Psoas muscle (tissue), 8 donors: ENCODE measurements at places on chromosomes 16 and 17. TPM values are rescaled to one million over a fixed set of nuclear protein-coding genes. Genes with fewer than 3 reads are reported as not detected.

Gene NPIPB6
- 1.5 TPM for total RNA-seq

Gene MYH8
- 17.3 TPM for total RNA-seq

Gene KRT36
- total RNA-seq = not detected

DNA sequence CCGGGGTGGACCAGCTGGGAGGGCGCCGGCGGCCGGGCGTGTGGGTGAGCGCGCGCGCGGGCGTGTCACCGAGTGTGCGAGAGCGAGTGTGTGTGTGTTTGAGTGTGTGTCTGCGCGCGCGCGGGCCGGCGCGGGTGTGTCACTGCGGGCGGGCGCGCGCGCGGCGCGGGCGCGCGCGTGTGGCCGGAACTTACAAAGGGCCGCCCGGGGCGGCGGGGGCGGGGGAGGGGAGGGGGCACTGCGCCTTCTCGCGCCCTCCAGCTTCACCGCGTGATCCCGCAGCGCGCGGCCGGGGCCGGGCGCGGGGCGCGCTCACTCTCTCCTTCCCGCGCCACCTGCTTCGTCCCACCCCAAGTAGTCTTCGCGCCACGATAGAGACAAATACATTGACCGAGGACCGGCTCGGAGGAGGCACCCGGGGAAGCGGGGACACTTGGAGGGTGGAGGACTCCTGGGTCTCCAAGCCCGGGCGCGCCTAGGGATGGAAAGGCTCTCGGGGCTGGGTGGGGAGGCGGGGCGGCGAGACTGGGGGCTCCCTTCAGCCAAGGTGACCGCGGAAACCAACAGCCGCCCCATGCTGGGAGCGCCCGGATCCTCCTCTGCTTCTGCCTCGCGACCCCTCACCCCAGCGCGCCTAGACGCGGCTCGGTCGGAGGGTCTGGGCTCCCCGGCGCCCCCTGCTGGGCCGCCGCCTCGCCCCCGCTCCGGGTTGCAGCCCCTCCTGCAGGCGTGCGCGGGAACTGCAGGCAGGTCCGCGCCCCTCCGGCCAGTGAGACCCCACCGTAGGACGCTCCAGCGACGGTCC, at the start of gene SRCIN1:
SRCIN1 (minus strand) TSS at position 112 of the 805 bp plus-strand sequence. CDS start 247 bp downstream, outside the sequence.
- peak; percentile 70 for DNase-seq
- peak within 1 kb of the TSS; percentile 64 for H3K4me3 ChIP-seq
- H3K36me3 ChIP-seq = no peaks in the 10 kb centered on the region
- no peaks in the 10 kb centered on the region for H3K27me3 ChIP-seq

DNA sequence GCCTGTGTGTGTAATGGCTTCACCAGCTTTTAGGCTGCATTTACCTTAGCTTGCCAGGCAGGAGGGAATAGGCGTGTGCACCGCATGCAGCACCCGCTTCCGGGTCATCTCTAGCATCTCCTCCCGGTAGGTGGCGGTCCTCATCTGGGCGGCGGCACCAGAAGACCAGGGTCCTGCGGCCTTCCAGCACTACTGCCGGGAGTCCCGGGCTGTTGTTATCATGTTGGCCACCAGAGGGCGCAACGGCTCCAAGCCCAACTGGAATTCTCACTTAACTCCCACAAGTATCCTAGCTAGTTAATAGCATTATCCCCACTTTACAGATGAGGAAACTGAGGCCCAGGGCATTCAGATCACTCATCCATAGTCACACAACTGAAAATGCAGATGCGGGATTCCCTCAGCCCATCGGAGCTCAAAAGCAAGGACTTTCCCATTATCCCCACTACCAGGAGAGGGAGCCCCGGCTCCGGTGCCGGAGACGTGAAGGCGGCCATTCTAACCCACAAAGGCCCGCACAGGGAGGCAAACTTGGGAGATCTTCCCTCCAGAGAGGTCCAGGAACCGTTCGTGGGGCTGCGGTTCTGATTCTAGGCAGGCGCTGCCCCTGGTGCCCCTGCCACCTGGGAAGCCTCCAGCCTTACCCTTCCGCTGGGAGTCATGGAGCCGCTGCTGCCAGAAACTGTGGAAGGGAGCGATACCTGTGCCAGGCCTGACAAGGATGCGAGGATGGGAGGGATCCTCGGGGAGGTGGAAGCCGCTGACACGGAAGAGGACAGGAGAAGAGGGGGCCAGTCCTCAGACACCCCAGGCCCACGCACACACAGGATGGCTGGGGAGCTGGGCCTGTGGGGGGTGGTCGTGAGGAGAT, 23.9 kb downstream of the LGALS9 start:
- H3K4me1 ChIP-seq = no peaks in the 10 kb centered on the region
- DNase-seq = peak; percentile 81
- H3K27ac ChIP-seq = no peak overlapping the region
